ENCODE measurements at places on chromosomes 5 and 9.

GRCh38 chr9:124457887-124458431 is 7.7 kb downstream of the ADGRD2 start:
- DNase-seq, result no peak

DNA sequence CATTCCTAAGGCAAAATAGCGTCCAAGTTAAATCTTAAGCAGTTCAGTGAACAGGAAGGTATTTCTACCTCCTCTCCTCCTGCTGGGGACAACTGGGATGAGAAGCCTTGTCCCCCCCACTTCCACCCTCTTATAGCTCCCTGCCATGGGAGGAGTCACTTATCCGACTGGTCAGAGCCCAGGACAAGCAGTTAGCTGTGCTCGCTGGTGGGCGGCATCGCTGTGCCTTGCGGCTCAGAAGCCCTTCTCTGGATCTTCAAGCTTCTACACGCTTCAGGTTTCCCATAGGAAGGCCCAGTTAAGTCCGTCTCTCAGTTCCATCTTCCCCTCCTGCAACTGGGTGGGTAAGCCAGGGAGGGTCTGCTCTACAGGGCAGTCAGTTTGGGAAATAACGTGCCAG is 77.2 kb downstream of the PAX5 start:
- no peak for DNase-seq

DNA sequence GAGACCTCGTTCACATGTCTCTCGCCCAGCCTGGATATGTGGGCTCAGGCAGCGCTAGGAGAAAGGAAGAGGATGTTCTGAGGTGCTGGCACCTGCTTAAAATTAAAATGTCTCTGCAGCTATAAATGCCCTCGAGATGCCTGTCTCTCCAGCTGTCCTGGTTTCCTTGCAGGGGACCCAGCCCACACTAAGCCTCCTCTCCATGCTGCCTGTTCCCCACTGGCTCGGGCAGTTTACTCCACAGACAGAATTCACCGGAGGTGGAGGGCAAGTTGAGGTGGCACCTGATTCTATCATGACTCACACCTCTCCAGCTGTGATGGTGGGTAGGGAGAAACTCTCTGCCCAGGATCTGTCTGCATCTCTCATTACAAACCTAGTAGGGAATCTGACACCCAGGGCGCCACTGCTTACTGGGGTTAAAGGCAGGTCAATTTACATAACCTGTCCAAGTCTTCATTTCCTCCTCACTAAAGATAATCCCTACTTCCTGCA is 420.9 kb downstream of the SPOCK1 start:
- no peak for DNase-seq

DNA sequence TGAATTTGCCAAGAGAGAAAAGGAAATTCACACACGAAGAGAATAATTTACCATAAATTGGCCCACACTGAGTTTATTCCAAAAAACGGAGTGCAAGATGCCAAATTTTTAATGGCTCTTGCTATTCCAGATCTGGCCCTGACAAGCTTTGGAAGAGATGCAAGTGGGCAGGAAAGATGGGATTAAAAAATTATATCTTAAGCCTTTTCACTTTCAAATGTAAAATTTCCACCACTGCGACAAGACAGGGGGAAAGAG is 352.4 kb downstream of the GLIS3 start:
- no peak for DNase-seq

GRCh38 chr5:516338-516925 is 7.8 kb downstream of the SLC9A3 start:
- DNase-seq, result no peak

DNA sequence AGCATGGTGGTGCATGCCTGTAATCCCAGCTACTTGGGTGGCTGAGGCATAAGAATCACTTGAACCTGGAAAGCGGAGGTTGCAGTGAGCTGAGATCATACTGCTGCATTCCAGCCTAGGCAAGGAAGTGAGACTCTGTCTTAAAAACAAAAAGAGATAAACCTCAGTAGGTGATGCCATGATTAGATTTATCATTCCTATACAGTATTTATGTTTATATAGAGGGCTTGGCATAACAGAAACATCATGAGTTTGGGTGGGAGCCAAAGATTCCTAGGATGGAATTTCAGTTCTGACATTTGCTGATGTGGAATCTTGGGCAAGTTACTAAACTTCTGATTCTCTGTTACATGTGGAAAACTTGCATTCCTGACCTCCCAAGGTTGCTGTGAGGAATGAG is 22.3 kb downstream of the RFK start:
- DNase-seq, result no peak

DNA sequence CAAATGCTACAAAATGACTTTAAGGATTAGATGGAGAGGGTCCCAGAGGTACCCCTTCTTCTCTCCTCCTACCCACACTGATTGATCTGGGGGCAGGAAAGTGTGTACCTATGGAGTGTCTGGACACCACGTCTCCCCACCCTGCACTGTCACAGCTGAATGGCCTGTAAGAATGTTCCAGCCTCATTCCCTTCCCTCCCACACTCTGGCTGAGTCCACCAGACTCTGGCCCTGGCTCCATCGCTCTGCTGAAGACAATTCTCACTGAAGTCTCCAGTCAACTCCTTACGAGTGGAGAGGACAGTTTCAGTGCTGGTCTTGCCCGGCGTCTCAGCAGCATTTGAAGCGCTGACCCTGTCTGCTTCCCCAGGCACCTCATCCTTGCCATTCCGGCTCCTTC is 105.8 kb downstream of the TTLL11 start:
- no peak for DNase-seq

DNA sequence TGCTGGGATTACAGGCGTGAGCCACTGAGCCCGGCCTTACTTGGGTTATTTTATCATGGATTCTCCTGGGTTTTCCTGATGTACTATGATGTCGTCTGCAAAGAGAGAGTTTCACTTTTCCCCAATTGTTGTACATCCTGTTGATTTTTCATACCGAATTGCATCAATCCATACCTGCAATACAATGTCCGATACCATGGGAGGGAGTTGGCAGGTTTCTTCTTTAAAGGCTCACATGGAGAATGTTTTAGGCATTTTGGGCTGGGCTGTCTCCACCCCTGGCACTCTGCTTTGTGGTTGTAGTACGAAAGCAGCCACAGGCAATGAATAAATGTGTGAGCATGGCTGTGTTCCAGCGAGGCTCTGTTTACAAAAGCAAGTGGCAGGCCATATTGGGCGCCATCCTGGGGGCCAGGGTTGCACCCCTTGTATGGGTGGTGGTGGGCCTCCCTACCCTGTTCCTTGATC is 35.1 kb upstream of the EXOC3 start:
- no peak for DNase-seq

DNA sequence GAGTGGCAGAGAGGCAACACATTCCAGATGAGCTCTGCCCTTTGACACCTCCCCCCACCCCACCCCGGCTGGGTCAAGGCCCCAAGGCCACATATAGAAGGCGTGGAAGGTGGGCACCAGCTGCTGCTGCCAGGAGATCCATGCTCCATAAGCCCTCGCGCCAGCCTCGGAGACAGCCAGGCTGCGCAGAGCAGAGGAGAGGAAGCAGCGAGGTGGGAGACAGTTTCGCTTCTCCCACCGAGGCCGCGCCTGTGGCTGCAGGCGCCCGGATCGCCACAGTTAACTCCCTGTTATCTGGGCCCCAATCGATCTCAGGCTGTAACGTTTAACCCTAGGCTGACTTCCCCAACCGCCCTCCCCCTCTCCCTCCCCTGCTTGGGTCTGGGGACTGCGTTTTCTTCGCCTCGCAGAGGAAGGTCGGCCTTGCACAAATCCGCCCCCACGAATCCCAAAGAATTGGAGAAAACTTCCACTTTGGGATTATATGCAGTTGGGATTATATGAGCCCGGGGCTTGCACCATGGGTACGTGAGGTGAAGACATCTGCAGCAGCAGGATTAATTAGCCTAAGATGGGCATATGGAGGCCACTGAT is 1.1 kb upstream of the CXXC5 start:
- DNase-seq, result no peak

DNA sequence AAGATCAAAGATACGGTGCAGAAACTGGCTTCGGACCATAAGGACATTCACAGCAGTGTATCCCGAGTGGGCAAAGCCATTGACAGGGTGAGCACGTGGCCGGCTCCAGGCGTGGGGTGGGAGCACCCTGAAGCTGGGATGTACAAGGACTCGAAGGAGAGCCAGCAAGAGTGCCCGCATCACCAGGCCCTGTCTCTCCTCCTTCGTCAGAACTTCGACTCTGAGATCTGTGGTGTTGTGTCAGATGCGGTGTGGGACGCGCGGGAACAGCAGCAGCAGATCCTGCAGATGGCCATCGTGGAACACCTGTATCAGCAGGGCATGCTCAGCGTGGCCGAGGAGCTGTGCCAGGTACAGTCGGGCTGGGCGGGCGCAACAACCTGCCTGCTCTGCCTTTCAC is 11.0 kb downstream of the NHP2 start:
- DNase-seq, result no peak

DNA sequence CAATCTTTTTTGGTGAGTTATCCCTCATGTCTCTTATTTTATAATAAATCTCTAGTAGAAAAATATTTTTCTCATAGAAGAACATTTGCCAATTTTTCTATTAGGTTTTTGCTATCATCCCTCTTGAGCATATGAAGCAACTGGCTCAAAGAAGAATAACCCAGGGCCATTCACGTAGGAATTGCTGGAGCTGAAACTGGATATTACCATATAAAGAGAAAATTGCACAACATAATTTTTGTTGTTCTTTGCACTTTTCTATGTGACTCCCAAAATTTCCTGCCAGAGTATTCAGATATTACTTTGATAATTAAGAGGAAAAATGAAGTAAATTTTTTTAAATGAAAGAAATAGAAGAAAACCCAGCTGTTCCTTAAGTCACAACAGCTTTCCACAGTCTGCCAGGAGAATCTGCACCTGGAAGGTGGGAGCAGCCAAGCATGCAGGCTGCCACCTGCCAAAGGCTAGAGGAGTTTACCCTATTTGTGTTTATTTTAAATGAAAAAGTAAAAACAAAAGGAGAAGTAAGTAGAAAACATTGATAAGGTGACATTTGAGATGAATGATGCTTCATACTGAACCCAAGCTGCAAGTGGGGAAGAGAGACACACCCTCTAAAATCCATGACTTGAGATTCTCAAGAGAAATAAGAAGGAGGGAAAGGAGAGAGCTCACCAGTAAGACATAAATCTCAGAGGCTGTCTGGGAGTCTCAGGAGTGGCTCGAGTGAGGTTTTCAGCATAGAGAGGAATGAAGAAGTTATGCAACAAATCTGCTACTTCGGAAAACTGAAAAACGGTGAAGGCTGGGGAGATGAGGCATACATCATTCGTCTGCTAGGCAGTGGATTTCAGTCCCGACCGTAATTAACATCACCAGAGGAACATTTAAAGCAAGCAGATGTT is 31.5 kb upstream of the FREM1 start:
- no peak for DNase-seq

GRCh38 chr5:87210743-87211142 is 56.9 kb upstream of the RASA1 start:
- DNase-seq, result no peak

- DNase-seq, result no peak
Measured at GRCh38 chr9:37437621-37438020, 15.1 kb downstream of the GRHPR start.

GRCh38 chr9:63817622-63818518 is 1467.1 kb downstream of the FOXD4L5 start:
- peak; percentile 44 for DNase-seq

DNA sequence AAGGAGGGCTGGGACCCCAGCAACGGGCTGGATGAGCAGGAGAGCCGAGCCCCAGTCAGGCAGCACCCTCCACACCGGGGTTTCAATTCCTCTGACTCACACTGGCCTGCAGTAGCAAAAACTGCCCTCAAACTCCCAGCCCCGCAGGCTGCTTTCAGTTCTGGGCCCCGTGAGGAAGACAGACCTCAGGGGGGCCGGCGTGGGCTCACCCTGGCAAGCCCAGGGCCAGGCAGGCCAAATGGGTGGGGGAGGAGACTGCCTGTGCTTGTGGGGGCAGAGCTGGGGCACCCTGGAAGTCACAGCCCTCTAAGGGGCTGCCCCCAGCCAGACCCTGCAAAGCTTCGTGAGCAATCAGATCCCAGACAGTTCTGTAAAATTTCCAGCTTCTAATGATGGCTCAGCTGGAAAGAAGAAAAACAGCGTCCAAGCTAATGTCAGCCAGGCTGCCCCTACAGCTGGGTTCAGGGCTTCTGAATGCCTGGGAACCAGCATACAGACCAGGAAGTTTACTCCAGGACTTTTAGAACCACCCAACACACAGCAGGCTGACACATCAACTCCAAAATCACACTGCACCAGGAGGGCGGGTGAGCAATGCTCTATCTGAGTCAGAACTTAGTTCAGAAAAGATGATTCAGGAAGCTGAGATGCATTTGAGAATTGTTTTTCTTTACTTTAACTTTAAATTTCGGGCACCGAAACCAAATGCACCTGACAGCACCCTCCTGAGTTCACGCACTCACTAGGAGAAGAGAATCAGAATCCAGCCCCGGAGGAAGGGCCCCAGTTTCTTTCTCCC is 34.7 kb downstream of the LPCAT1 start:
- no peak for DNase-seq

DNA sequence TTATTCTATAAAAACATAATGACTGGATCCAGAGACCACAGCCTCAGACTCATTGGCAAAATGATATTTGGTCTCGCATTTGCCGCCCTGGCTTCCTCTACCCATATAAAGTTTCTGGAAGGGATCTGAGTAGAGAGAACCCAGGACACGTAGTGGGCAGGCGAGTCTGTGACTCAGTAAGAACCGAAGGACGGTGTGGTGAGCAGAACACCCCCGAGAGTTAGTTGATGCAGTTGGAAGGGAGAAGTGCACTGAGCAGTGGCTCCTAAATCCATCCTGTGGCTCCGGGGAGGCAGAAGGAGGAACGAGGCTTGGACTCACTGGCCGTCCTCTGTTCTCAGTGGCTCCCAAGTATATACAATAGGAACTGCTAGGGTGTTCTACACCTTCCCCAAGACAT is 11.5 kb downstream of the SPRY4 start:
- no peak for DNase-seq

DNA sequence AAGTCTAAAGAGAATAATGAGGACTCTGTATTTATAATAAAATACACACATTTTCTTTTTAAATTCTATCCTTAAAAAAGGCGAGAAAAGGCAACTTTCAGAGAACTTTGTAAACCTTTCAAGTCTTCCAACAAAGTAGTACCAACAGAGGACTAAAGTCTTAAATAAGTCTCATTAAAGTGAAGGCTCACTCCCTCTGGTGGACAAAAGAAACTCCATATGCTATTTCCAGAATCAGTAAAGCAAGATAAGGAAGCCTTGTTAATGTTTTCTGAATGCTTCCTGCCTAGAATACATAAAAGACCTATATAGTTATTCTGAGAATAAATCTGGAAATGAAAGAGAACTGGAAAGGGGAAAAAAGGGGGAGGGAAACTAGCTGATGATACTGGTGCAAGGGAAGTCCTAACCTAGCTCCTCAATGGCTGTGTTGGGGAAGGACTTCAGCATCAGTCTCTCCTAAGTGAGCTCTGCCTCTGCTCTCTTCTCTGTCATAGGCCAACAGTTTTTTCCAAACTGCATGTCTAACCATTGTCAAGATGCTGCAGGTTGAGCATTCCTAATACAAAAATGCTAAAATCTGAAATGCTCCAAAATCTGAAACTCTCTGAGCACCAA is 7.2 kb downstream of the HMGCS1 start:
- no peak for DNase-seq

All from stimulated activated CD4-positive, alpha-beta T cell treated with anti-CD3 and anti-CD28 coated beads, TNF-alpha, amount 100 ng/mL, for 4 hours (primary cell).